H54 (cell line): ENCODE measurements at places on chromosomes 16 and 17.

- no peak for DNase-seq
Measured at GRCh38 chr17:70307430-70308225, 138.3 kb downstream of the KCNJ2 start.

DNA sequence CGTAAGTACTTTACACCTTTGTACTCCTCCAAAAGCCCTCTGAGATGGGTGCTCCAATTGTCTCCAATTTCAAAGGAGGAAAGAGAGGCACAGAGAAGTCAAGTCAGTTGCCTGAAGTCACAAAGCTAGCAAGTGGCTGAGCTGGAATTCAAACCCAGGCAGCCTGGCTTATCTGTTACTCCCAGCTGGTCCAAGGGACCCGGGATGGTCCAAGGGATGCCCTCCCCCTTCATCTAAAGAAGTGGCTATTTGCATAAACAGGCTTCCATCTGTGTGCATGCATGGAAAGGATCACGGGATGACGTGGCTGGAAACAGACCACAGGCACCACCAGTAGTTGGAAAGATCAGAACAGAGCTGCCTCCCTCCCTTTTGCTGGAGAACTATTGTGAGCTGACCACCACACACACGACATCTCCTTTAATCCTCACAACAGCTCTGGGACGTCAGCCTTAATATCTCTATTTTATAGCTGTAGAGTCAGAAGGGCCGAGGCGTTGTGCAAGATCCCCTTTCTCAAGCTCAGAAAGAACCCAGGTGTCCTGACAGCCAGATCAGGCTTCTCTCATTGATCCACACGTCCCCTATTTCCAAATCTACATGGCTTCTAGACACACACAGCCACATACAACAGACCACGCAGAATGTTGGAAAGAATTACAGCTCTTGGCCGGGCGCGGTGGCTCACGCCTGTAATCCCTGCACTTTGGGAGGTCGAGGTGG is 10.9 kb upstream of the COL1A1 start:
- DNase-seq, result no peak

DNA sequence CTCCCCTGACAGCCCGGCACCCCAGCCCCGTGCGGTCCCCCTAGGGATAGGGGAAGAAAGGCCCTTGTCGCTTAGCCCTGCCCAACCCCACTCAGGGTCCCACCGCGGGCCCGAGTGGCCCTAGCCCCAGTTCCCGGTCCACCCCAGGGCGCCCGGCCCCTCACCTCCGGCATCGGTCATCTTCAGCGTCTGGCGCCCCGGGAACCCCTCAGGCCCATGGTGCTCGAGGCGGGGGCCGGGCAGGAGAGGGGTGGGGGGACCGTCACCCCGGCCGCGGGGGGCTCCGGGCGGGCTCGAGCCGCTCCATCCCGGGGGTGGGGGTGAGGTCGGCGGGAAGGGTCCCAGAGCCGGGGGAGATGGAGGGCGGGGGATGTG is 620 bp downstream of the SAMD14 start:
- no peak for DNase-seq

DNA sequence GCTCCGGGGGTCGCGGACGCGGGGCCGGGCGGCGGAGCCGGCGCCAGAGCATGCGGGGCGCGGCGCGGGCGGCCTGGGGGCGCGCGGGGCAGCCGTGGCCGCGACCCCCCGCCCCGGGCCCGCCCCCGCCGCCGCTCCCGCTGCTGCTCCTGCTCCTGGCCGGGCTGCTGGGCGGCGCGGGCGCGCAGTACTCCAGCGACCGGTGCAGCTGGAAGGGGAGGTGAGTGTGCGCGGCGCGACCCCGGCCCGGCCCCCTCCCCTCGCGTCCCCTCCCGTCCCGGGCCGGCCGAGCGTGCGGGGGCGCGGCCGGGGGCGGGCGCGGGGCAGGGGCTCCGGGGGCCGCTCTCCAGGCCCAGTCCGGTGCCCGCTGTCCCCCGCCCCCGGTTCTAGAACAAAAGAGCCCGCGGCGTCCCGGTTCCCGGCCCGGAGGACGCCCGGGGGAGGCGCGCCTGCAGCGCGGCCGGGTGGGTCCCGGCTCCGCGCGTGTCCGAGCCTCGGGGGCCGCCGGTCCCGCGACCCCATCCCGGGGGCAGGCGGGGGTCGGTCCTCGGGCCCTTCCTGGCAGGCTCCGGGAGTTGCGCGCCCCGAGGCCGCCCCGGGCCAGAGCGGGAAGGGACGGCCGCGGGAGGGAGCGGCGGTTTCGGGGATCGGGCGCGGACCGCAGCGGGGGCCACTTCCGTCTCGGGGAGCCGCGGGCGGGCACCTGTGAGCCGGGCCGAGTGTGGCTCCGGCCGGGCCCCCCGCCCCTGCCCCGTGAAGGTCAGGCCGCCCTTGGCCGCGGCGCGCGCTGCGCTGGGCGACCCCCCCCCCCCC is 563 bp downstream of the METRNL start:
- no peak for DNase-seq

DNA sequence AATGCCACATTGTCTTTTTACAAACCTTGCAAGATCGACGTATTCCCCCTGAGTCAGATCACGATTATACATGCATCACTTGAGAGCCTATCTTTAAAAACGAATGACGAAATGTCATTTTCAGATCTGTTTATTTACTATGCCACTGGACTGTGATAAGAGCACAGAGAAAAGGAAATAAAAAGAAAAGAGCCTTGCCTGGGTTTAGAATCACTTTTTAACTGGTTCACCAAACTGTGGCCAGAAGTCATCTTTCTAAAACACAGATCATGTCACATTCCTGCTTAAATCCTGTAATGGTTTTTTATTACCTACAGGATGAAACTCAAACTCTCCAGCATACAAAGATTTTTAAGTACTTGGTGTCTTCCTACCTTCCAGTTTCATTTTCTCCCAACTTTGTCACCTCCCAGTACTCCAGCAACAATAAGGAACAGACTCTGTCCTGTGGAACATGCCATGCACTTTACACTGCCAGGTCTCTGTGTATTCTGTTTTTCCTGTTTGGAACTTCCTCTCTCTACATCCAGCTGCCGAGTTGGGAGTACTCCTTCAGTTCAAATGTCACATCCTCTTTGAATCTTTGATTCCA is 91.5 kb downstream of the SNX11 start:
- DNase-seq, result no peak

GRCh38 chr17:21163101-21163500 is 36.3 kb downstream of the DHRS7B start:
- no peak for DNase-seq

- DNase-seq, result no peak
Measured at GRCh38 chr17:82590881-82591539, 57.2 kb downstream of the WDR45B start.

GRCh38 chr16:86726340-86726739 is 148.0 kb downstream of the FOXL1 start:
- DNase-seq, result no peak

GRCh38 chr17:82283208-82283749 is 9.8 kb upstream of the CSNK1D start:
- peak; percentile 96 for DNase-seq
